CD4-positive, alpha-beta T cell treated with Interleukin-2 at 100 ng/mL for 4 hours (primary cell): ENCODE measurements at places on chromosomes 2 and 18.

DNA sequence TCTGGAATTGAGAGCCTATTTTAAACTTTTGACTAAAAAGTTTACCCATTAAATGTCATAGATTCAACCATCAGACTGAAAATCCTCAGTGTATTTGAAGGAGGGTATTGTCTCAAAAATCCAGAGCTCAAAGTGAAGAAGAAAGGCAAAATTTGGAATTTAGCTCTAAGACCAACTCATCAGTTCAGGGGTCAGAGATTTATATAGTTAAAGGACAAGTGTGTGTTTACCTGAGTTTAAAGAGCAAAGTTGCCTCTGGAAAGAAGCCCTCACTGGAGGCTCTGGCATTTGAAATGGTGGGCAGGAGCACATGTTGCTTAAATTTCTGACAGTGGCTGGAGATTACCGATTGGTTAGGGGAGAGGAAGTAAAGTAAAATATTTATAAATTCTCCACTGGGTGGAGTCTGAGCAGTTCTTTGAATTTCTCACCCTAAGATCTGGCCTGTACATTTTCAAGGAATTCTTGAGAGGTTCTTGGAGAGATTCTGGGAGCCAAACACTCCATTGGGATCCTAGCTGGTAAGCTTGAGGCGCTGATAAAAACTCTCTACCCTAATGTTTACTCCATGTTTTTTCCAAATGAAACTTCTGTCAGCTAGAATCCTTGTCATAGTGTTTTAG, at the start of gene KYNU:
Gene KYNU, plus strand, starts transcription at position 449 of the 623 bp plus-strand sequence. CDS start 7,704 bp downstream, outside the sequence.
- no peak for DNase-seq

DNA sequence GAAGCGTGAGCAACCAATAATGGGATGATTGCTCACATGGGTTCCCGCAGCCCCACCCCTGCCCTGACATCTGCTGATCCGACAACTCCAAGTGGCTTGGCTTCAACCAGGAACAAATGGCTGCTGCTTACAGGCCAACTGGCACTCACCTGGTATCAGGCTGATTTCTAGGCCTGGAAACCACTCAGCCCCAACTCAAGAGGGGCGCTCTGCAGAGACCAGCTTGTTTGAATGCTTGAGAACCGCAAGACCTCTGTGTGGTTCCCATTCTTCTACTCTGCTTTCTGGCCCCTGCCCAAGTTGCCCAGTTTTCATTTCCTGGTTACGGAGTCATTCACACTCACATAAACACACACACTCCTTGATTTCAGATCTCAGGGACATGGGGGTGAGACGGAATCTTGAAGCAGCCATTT, 52.0 kb downstream of the TNP1 start:
- DNase-seq: no peak

DNA sequence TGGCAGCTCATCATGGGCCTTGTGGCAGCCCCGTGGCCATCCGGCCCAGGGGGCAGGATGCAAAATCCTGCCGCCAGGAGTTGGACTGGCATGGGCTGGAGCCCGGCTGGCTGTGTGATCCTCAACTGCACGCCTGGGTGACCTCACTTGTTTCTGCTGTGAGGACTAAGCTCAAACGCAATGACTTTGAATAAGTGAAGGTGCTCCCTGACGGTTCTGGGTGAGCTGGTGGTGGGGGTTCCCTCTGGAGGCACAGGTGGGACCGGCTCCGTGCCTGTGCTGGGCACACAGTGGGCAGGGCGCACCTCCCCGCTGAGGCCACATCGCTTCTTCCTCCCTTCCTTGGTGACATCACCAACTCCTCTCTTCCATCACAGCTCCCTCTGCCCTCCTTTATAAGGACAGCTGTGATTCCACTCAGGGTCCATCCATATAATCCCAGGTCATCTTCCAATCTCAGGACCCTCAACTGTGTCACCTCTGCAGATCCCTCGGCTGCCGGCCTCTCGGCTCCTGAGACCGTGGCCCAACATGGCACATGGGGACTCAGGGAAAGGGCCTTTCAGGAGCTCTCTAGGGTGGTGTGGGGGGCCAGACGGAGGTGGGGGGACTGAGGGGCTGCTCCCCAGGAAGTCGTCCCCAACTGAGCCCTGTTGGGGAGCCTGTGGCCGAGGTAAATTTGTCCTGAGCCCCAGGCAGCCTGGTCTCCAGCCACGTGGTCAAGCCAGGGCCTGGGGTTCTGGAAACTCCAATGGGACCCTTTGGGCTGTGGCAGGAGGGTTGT, 75.5 kb upstream of the ODC1 start:
- DNase-seq: no peak

- DNase-seq: no peak
Observed at GRCh38 chr2:25808006-25808383, 70.3 kb downstream of the ASXL2 start.

DNA sequence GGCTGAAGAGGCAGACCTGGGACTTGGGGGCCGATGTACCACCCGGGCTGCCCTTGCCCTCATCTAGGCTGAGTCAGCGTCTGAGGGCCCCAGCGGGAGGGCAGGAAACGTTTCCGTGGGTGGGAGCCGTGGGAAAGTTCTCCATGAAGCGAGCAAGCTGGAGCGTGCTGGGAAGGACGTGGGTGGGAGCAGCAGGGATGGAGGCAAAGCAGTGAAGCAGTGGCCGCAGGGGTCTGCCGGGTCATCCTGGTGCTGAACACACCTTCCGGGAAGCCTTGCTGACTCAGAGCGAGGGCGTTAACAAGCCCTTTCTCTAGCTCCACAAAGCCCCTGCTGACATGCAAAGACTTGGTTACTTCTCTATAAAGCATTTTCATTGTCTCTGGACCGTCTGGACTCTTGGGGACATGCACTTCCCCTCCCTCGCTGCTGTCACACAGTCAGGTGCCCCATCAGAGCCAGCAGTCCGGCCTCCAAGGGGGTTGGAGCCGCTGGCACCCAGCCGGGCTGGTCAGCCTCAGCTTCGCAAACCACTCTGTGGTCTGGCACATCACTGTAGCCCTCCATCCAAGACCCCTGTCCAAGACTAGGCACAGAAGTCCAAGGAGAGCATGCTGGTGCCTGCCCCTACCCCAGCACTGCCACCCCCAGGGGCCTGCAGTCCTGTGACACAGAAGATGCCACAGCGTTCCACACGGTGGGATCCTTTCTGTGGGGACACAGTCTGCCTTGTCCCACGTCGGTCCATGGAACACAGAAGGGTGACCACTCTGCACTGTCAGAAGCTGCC, 115.1 kb upstream of the GPC1 start:
- no peak for DNase-seq

DNA sequence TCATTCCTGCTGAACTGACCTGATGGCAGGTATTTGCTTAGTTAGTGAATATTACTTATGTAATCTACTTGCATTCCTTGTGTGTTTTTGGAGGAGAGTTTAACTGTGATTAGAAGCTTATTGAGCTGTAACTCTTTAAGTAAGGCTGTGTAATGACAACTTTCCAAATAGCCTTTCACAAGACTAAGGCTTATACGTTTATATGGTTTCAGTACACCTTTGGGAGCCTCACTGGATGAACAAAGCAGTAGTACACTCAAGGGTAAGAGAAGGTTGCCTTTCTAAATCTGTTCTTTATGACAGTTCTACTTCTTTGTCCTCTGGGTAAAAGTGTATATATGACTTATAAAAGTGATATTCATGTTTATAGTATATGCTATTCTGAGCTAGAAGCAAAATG, 4.3 kb downstream of the ITPRID2 start:
- no peak for DNase-seq

DNA sequence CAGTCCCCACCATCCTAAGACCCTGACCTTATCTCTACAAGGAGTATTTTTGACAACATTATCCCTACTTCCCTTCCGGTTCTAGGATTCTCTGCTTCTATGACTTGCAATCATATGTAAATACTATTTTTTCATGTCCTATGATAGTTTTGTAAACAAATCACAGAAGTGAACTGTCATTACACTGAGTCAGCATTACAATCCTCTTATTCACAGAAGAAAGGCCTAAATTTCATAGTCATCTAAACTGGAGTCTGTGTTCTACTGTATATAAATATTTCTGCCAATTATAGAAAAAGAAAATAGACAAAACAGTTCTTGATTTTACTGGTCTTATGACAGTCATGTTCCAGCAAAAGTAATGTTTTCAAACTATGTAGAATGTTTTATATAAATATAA, 265.1 kb downstream of the NCKAP5 start:
- DNase-seq: no peak

- DNase-seq: no peak
Observed at GRCh38 chr2:198587240-198587639, 782.8 kb downstream of the PLCL1 start.

DNA sequence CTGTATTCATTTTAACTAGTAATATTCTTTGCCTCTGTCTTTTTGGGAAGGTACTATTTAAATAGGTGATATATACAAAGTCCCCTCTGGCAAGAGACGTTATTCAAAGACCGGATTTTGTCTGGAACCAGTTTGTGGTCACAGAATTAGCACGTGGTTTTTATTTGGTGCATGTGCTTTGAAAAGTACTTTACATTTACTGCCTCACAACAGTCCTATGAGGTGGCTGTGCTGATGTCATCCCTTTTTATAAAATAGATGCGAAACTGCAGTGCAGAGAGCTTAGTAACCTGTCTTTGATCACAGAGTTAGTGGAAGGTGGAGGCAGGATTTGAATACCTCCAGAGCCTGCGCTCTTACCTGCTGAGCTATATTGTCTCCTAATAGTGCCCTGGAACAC, 4.0 kb downstream of the LPIN1 start:
- DNase-seq: peak; percentile 84

GRCh38 chr18:57523171-57523956, 63.1 kb downstream of the FECH start:
- no peak for DNase-seq
